ENCODE measurements at places on chromosomes 7 and 10.
A peak's percentile ranks its signal among the peaks of the same experiment; 100 is the strongest.

GRCh38 chr10:104897696-104898095 is 256.6 kb downstream of the SORCS3 start:
- DNase-seq: no peak

DNA sequence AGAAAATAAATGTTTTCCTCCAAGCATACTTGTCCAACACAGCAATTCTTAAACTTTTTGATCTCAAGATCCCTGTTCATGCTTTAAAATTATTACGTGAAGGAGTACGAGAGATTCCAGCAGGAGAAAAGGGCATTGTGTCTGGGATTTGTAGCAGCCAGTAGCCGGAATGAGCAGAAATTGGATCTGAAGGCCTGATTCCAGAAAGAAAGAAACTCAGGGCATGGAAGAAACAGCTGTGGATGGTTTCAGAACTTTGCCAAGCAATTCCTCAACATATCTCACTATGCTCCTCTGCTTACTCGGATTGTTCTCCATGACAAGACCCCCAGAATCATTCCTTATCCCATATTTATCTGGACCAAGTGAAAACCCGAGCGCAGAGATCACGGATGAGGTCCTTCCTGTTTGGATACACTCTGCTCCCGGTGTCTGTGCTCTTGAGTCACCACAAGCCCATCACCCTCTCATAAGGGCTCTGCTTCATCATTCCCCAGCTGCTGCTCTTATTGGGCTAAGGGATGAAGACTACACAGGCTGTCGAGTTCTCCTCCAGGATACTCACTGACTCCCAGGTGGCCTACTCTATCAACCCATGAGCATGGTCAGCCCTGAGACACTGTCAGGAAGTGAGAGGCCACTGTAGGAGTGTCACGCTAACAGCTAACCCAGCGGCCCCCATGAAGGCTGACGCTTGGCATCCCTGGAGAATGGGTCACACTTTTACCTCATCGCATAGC is 121.0 kb upstream of the LANCL2 start:
- DNase-seq: no peak

GRCh38 chr10:113753020-113753692 is 1.7 kb downstream of the PLEKHS1 start:
- no peak for DNase-seq

DNA sequence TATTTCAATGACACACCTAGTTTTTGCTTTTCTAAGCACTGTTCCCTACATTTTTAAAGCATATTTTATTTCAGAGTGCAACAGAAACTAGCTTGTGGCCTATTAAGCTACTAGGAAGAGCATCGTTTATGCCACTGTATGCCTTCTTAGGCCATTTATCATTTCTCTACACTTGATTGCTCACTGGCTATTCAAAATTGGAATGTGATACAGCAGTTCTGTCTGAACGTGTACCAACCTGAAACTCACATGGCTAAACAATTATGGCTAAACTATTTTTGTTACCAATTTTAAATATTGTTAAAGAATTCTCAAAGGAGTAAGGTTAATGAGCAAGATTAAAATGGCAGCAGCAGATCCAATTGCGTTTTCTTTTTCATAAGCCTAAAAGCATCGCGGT is 105.2 kb downstream of the GSAP start:
- no peak for DNase-seq

DNA sequence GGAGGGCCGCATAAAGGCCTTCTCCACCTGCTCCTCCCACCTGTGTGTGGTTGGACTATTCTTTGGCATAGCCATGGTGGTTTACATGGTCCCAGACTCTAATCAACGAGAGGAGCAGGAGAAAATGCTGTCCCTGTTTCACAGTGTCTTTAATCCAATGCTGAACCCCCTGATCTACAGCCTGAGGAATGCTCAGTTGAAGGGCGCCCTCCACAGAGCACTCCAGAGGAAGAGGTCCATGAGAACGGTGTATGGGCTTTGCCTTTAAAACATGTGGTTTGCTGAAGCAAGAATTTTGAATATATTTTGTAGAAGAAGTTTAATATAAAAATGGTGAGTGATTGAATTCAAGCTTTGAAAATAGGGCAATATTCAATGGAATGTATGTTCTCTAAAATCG is 889 bp downstream of the OR2A2 start:
- DNase-seq: no peak

DNA sequence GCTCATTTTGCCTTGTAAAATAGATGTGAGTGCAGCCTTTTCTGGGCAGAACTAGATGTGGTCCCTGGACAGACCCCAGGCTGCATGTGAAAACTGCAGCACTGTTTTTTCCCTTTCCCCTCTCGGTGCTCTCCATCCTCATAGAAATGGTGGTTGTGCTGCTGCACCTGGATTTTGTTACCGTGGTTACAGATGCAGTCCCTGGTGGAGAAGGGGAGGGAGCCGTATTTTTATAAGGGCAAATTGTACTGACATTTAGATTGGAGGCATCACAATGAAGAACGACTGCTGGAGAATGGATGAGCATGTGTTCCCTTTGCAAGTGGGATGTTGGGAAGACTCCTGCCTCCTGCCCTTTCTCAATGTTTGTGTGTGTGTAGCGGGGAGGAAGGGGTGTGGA is 469.9 kb downstream of the CCSER2 start:
- no peak for DNase-seq

- no peak for DNase-seq
These were observed 17.5 kb upstream of the GNAT3 start for GRCh38 chr7:80529362-80529761.

DNA sequence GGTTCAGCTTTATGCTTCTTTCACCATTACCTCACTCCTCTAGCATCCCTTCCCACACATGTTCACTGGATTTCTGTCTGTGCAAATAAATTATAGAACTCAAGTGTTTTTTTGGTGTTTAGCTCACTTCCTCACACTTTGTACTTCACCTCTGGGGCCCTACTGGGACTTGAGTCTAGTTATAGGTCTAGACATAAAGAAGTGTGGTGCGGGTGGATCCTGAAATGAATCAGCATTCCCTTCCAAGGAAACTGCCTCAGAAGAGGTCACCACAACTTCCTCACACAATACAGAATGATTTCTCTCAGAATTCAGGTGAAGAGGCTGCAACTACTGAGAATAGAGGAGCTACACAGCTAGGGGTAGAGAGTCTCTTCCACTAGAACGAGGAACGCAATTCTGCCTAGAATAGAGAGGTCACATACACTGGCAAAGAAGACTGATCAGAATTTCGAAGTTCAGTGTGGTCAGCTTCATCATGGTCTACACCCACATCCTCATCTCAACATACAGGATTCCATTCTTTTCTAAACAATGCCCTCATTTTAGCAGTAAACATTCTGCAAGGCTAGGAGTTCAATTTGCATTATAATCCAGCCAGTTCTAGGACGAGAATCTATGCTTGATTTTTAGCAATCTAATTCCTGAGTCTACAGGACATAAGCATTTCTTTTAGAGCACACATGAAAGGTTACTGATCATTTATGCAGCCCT is 938.7 kb upstream of the PHF14 start:
- DNase-seq: peak; percentile 28

GRCh38 chr7:80319461-80319860 is 184.8 kb downstream of the GNAI1 start:
- DNase-seq: no peak

DNA sequence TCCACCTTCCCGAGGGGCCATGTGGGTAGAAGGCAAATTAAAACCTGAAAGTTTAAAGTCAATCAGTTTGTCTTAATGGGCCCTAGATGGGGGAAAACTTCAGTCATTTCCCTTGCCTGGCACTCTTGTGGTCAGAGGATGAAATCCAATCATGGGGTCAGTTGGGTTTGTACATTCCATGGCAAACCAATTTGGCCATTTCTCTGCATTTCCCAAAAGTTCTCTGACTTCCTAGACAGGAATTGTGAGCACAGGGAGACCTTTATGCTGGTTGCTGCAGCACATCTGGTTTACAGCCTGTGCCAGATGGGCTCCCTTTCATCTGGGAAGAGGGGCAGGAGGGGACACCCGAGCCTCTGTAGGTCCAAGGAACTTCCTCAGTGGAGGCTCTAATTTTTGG is 113.0 kb downstream of the CYP26A1 start:
- DNase-seq: no peak

GRCh38 chr7:30475580-30475979 is 3.0 kb downstream of the NOD1 start:
- no peak for DNase-seq

- no peak for DNase-seq
These were observed at the start of gene STAMBPL1 for GRCh38 chr10:88879534-88880281. Gene STAMBPL1, plus strand, starts transcription at chr10:88880245. Its CDS starts 21,464 bp downstream, at chr10:88901709.

DNA sequence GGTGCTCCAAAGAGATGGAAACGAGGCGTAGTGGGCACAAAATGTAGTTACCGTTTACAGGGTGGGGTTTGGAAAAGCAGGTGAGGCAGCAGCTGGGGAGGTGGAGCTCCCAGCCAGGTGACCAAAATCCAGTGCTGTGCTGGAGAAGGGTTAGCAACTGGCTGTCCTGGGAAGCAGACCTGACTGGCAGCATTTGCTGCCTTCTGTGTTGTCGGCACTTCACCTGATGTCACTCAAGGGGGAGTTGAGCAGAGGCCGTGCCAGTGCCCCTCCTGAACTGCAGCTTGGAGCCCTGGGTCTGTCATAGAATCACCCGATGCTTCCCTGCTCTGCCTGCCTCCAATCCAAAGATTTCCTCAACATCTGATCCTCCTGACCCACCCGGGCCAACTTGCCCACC is 12.8 kb downstream of the GCK start:
- no peak for DNase-seq

DNA sequence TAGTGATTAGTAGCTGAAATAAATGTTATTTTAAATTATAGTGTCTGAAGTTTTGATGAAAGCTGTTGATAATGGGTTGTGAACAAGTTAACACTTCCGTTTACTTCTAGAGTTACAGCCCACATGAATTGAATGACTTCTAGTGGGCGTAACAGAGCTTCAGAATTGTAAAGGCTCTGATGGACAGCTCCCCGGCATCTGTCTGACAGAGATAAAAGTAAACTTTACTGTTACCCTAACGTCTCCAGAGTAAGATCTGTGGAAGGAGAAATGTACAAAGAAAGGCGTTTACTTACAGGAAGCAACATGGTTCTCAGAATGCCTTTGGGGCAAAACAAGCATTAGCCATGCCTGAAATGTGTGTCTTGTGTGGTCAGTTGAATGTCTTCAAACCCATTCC is 124.4 kb downstream of the ADARB2 start:
- no peak for DNase-seq

- DNase-seq: peak; percentile 67
These were observed 155.5 kb upstream of the LYZL2 start for GRCh38 chr10:30784897-30785605.

DNA sequence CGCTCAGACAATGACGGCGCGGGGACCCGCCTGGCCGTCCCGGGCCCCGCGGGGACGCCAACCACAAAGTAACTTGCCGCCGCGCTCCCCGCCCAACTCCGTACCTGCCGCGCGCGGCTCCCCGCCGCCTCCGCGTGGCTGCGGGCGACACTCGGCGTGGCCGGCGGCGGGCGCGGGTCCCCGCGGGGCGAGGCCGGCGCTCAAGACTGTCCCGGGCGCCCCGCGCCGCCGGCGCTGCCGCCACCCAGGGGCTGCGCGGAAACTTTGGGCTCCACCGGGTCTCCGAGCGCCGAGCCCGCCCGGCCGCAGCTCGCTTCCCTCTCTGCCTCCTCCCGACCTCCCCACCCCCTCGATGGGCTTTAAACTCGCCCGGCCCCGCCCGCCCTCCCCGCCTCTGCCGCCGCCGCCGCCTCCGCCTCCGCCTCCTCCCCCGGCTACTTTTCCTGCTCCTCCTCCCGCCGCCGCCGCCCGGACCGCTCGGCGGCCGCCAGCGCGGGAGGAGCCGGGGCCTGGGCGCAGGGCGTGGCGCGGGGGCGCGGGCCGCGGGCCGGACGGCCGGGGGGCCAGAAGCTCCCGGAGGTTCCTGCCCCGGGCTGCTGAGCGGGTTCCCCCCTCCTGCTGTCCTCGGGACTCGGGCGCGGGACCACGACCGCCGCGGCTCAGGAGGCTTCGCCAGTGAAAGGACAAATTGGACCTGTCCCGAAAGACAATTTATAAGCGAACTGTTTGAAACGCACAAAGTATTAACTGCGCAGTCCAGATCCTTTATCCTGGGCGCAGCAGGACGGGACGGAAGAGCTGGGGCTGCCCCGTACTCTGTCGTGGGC is 10.6 kb upstream of the GRB10 start:
- DNase-seq: peak; percentile 78

DNA sequence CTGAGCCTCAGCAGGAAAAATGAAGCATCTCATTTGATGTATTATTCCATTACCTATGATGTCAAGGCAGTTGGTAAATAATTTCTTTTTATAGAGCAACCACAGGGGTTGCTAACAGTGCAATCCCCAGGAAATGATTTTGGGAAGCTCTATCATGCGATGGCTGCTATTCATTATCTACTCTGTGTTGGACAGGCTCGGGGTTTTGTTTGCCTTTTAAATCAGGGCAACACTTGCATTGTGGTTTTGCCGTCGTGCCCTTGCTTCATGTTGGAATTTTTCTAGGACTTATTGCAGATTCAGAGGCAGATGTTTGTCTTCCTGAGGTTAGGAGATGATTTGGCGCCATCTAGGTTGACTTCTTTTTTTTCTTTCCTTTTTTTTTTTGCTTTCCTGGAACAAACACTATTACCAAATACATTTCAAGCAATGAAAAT is 128.4 kb downstream of the BICC1 start:
- DNase-seq: peak; percentile 57

GRCh38 chr7:123635551-123636359 is 19.9 kb upstream of the LMOD2 start:
- DNase-seq: peak; percentile 72

DNA sequence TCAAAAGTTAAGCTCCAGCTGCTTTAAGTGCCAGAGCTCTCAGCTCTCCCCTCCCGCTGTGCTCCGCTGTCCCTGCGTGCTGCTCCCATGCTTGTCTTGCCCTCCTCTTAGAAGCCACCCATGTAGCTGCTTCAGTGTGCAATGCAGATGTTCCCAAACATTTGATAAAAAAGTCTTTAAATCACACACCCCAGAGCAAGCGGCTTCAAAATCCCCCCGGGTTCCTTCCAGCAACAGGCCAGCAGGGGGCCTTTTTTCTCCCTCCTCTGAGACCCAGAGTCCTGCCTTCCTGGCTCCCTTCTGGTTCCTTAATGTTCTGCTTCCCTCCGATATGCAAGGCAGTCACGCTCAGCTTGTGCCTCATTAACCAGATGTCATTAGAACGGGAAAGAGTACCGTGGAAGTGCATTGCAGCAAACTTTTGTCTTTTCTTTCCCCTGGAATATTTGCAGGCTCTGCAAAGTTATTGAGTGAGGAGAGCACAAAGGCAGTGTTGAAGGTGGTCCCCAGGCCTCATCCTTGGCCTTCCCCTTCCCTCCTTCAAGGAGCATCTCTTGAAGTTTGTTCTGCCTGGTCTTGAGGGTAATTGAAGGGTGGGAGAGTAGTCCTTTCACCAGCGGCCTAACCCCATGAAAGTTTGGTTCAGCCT is 25.5 kb downstream of the LDB3 start:
- DNase-seq: peak; percentile 33

- DNase-seq: no peak
These were observed 182.7 kb upstream of the LYZL2 start for GRCh38 chr10:30812018-30812851.

GRCh38 chr10:28680358-28680752 is 3.0 kb downstream of the BAMBI start:
- peak; percentile 41 for DNase-seq

Data from SK-MEL-5 (cell line).